ENCODE measurements at places on chromosomes 3 and 15.

DNA sequence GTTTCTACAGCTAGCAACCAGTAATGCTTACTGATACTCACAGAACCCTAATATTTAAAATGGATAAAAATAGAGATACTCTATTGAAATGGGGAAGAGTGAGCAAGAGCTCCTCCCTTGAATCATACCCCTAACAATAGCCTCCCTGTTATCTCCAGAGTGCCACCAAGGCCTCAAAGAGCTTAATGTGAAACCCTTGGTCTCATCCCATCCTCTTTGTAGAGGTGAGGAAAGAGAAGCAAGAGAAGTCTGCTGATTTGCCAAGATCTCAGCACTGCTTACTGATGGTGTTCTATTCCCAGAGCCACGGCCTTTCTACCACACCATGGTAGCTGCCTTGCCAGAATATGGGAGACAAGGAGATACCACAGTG lies 463.4 kb upstream of the PROK2 start:
- DNase-seq, result no peak

DNA sequence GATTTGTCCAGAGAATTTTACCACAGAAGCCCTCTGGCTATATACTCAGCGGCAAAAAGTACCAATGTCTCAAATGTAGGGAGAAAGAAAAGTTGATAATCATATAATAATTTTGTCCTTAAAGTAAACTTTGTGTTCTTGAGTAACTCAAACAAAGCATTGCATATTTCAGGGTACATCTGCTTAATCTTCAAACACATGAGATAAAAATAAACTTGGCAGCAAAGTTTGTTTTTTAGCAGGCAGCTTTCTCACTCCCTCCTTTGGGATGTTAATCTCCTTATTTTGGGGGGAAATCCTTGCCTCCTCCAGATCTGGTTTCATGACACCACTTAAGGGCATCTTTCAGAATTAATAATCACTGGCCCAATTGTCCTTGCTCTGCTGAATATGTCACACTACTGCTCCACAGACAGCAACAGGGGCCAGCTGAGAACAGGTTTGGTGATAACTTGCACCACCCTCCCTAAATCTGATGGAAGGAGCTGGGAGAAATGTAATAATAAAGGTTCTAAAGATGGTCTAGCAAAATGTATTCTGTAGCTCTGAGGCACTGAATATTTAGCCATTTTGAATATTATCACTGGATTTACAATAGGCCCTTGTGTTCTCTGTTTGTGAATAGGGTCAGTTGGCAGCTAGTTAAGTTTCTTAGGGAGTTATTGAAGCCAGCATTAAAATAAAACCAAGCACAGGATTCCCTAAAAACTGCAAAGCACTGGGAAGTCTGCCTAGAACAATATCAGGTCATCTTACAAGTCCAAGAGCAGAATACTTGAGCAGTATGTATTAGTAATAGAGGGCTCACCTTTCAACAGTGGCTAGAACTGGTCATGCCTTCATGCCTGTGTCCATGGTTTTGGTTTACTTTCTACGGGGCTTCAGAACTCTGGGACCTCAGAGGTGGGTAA lies 79.2 kb downstream of the EFL1 start:
- peak; percentile 76 for DNase-seq

GRCh38 chr3:49465270-49466034 lies 4.6 kb upstream of the DAG1 start:
- no peak for DNase-seq

- no peak for DNase-seq
These were observed 139.5 kb upstream of the EIF1B start for GRCh38 chr3:40169983-40170382.

GRCh38 chr15:57375827-57376695 lies at the start of gene CGNL1:
Gene CGNL1, plus strand, starts transcription at chr15:57376505. Its CDS starts 61,495 bp downstream, at chr15:57438000.
- DNase-seq, result no peak

- DNase-seq, result peak; percentile 24
These were observed 165.4 kb downstream of the CTNNB1 start for GRCh38 chr3:41364736-41365135.

DNA sequence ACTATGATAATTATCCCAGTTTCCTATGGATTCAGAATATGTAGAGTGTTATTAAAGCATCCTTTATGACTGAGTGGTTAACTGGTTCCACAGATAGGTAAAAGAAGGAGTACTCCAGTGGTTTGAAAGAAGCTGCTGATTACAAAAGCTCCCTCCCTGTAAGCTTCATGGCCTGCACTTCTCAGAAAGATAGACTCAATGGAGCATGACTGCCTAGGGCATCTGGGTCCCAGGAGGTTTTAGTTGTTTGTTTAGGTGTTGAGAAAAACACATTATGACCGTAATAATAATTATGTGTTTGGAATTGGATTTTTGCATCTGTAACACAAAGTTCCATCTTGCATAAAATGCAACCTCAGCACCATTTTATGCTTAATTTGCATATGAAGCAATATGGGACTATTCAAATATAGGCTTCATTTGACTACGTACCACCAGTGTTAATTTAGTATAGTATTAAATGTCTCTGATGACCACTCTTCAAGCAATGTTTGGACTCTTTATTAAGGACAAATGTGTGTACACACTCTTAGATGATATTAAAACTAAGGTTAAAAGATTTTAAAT lies 121.1 kb downstream of the ROBO2 start:
- no peak for DNase-seq

DNA sequence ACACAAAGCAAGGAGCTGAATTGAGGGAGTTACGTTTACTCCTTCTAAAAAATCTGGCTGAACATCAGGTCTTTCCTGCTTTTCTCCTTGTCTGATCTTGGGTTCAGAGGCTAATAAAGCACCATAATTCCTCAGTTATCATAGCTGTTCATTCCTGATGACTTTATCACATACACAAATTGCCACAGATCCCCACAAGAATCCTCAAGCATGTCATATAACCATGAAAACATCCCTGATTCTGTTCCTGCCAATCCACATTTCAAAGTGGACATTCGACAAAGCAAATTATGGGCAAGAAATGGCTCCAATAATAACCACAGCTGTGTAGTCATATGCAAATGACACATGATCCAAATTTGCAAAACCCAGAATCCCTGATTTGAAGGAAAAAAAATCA lies 321.3 kb downstream of the MEX3B start:
- peak; percentile 30 for DNase-seq

GRCh38 chr3:23319366-23320312 lies 116.5 kb downstream of the UBE2E2 start:
- no peak for DNase-seq

DNA sequence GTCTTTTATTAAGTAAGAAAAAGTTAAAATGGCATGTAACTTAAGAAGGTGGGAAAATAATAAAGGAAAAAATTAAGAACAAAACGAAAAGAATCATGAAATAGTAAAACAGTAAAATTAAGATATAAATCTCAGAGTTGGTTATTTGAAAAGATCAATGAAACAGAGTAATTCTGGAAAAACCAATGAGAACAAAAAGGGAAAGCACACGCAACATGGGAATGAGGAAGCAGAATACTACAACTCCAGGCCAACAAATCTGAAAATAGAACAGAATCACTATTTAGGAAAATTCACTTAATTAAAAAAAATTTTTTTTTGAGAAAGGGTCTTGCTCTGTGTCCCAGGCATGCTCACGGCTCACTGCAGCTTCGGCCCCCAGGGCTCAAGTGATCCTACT lies 30.7 kb downstream of the WHAMM start:
- no peak for DNase-seq

GRCh38 chr15:25237291-25237978 lies 201.4 kb downstream of the UBE3A start:
- DNase-seq, result no peak

GRCh38 chr3:53144862-53145712 lies 14.9 kb upstream of the RFT1 start:
- no peak for DNase-seq

DNA sequence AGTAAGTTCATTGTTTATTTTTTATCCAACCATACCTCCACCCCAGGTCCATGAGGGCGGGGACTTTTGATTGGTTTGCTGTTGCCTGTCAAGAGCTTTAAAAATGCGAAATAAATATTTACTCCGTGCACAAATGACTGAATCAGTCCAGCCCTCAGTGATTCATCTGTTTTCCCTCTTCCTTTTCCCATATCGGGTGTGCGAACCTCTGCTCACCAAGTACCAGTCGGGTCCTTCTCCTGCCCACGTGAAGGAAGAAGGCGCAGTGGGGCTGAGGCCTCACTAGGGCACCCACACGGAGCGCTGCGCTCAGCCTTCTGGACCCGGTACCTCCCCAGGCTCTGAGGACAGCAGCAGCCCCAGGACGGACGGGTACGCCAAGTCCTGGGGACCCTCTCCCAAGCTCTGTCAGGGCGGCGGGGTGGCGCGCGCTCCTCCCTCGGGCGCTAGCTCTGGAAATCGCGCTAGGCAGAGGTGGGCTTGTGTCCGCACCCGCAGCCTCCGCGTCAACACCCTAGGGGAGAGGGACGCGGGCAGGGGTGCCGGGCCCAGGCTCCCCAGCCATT lies 70.5 kb upstream of the EPHB3 start:
- no peak for DNase-seq

DNA sequence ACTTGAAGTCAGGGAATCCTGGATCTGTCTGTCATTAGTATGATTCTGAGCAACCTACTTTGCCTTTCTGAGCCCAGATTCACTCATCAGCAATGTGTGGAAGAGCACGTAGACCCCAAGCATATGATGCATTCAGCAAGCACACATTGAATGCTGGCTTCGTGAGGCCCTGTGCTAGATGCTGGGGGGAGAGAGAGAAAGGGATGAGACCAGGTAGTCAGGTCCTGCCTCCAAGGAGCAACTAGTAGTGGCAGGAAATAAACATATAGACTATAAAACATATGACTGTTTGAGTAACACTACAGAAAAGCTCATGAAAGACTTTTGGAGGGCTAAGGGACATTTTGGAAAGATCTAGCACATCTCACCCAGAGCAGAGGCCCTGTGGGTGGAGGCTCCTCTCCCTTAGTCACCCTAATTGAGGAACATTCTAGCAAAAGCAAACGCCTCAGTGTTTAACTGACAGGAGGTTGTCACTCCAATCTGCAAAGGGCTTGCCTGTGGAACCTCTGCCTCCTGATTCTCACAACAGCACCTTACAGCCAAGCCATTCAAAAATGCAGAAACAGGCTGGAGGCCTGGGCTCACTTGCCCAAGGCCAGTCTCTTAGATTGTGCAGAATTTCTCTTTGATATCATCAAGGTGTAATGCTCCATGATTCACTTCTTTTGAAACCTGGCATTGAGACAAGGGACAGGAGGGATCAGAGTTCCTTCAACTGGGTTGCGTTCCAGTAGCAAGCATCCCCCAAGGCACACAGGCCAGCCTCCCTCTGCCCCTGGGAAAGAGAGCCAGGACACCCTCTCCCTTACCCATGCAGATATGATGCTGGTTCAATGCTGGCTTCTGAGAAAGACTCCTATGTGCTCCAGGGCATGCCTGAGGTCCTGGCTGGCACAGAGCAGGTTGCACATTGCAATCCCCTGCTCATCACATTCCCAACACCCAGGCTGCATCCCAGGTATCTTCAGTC lies 26.1 kb downstream of the STARD5 start:
- no peak for DNase-seq

DNA sequence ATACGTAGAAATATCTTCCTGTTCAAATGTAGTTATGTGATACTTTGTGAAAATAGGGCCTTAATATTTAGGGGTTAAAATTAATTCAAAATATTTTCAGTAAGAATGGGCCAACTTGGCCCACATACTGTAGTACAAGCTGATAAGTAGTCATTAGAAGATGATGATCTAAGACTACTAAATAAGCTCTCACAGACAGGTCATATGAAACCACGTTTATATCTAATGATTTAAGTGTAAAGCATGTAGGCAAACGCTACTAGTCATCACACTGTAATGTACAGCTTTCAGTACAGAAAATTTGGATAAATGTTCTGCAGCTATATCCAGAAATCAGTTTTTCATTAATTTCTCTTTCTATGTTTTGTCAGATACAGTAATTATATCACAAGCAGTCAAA lies 228.6 kb downstream of the UBE2E2 start:
- peak; percentile 42 for DNase-seq

GRCh38 chr3:50447290-50447840 lies 56.1 kb downstream of the CACNA2D2 start:
- DNase-seq, result no peak

- DNase-seq, result no peak
These were observed 6.9 kb upstream of the GHRL start for GRCh38 chr3:10299679-10300078.

DNA sequence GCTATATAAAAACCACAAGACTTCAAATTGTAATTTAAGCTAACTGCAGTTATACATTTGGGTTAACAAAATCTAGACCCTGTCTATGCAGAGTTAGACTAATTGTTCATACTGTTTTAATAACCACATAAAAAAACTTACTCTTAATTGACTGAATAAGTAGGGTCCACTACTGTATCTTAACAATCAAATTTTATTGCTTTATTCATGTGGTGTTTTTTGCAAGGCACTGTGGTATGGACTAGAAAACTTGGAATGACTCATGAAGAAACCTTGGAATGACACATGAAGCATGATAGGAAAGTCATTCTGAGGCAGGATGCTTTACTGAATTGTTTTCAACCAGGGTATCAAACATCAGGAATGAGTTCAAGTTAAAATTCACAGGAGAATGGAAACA lies 2.3 kb downstream of the SERP1 start:
- DNase-seq, result peak; percentile 79

DNA sequence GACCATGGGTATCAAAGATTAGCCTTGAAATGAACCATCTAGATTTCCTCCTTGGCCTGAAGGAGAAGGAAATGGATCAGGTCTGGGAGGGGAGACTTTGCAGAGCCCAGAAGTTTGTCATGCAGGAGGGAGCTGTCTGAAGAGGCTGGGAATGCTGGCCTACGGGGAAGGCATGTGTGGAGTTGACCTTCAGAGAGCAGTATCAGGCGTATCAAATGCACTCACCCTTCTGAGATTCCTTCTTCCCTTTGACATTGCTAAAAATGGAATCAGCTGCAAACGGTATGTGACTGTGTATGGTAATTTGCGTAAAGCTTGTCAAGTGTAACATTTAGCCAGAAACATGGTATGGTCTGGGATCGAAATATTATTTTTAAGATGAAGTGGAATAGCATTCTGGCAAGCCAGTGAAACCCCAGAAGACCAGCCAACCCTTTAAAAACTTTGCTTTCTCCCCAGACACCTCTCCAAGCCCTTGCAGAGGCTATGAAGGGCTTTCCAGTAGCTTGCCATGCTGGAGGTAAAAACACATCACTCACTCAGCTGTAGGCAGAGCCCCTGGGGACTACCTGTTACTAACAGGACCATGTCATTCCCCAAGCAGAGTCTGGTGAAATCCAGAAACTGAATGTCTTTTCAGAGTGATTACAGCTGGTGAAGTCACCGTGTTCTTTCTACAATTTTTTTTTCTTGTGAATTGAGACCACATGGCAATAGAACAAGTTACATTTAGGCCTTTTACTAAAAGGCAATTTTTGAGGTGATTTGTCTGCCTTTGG lies 174.7 kb upstream of the SLC24A5 start:
- no peak for DNase-seq

DNA sequence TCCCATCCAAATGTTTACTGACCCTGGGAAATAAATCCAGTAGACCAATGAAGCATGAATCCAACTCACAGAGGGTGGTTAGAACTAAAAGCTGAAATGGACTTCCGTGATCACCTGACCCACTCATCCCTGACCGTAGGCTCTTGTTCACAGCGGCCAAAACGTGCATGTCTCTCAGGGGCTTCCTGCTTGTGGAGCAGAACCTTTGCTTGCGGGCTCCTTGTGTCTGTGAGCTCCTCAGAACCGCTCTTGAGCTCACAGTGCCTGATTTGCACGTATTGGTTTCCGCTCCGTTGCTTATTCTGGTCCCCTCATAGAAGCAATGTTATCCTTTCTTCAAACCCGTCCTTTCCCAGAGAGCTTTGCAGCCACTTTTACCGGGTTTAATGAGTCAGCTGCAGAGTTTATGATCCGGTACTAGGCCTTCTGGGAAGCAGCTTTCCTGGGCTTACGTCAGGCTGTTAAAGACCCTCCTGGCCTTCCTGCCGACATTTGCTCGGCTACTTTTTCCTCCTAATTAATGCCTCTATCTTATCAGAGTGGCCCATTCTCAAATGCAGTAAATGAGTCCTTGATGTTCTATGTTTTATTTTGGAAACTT lies 35.4 kb downstream of the LIPC start:
- DNase-seq, result no peak

Data from fibroblast of skin of right quadriceps (primary cell).